ENCODE measurements at places on chromosomes 13 and 19.

GRCh38 chr19:42693760-42694350, 46.4 kb downstream of the PSG3 start:
- no peak for DNase-seq

DNA sequence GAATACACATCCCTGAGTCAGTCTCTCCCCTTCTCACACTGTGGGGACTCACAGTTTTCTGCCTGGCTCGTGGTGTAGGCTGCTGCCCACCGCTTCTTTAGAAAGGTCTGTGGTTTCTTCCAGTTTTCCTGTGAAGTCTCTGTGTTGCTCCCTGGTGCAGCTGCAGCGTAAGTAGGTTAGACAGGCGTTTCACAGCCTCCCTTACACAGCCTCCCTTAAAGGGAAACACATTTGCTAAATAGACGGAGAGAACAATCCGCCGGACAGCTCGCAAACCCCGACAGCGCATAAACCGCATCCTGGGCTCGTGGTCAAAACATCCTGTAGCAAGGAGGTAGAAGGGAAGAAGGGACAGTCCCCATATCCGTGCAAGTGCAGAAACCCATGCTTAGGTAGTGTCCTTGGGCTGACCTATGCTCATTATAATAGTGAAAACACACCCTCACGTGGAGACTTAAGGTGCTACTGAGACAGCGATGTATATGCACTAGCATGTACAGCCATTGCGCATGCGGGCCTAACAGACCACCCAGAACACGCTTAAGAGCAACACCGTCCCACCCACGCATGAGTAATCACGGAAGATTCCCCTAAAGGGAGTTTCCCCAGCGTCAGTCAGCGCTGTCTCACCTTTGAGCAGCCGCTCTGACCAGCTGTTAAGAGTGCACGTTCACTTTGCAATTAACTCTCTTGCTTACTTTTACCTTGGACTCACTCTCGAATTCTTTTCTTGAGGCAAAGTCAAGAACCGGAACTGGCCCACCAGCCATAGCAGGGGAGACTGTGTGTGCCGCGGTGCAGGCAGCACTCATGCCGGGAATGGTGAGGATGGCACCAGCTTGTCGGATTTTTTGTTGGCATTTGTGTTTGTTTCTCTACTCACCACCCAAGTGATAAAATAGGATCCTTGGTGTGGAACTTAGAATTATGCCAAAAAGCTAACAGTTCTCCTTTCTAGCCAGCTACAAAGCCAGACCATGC, 16.6 kb downstream of the SIGLEC8 start:
- peak; percentile 62 for DNase-seq

DNA sequence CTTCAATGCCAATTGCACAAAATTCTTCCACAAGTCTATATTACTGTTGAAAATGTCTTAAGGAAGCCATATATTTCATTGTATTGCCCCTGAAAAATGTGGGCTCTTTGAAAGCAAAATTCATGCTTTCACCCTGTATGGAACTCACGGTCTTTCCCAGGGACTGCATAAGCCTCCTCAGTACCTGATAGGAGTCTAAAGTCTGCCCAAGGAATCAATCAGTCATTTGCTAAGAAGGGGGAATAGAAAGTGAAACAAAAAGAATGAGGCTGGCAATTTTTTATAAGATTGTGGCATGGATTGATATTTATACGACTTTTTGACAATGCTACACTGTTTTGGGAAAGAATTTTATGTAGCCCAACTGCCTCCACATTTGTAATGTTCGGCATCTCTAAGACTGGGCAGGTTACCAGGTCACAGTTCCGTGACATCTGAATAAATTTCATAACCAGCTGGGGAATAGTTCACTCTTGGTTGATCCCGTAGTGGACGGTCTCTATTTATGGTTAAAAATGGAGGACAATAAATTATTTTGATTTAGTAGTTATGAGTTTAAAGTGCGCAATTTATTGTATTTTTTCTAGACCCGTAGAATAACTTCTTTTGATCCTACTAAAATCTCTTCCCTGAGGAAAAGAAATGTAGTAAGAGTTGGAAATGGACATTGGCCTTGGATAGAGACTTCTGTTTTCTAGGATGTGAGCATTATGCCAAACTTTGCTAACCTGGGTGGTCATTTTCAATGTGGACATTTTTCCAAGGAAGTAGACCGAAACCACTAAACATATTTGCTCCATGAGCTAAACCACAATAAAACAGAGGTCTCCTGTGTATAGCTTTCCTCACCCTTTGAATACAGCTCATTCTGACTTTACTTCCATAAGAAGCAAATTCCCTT, 1585.4 kb downstream of the EFNB2 start:
- DNase-seq = no peak

GRCh38 chr19:16283210-16284061, 41.2 kb upstream of the KLF2 start:
- DNase-seq = no peak

GRCh38 chr13:110137680-110138009, 169.3 kb downstream of the COL4A1 start:
- no peak for DNase-seq

DNA sequence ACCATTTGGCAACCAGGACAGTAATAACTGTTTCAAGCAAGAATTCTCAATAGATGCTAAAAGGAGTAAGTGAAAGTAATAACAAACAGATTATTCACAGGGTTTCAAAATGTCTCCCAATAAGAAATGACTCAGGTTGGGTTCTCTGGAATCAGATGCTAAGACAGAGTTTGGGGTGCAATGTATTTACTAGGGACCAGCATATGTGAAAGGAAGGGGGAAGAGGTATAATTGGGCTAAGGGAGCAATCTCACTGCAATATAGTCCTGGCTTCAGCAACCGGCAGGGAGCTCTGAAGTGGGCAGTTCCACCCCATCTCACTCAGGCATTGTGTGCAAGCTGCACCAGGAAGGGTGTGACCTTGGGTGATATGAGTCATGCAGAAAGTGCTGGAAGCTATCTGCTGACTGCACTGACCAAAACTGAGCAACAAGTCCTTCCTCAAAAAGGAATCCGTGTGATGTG, 23.4 kb downstream of the ZDHHC20 start:
- DNase-seq = peak; percentile 36

- no peak for DNase-seq
Measured at GRCh38 chr13:85333506-85334020, 465.7 kb downstream of the SLITRK6 start.

- DNase-seq = no peak
Measured at GRCh38 chr19:36527873-36528193, 238 bp downstream of the ZNF260 start.

DNA sequence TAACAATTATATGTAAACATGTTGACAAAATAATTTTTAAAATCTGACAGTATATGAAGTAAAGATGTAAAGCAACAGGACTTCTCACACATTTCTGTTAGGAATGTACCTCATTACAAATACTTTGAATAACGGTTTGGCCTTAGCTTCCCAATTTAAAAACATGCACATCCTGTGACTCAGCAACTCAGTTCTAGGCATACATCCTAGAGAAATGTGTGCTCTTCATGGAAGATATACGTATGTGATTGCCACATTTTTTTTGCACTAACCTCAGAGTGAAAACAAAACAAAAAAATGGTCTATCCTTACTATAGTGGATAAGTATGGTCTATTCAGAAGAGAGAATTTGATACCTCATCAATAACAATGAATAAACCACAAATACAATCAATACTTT, 314.6 kb downstream of the LIG4 start:
- no peak for DNase-seq

- DNase-seq = no peak
Measured at GRCh38 chr19:40081411-40081810, 9.3 kb downstream of the ZNF780A start.

DNA sequence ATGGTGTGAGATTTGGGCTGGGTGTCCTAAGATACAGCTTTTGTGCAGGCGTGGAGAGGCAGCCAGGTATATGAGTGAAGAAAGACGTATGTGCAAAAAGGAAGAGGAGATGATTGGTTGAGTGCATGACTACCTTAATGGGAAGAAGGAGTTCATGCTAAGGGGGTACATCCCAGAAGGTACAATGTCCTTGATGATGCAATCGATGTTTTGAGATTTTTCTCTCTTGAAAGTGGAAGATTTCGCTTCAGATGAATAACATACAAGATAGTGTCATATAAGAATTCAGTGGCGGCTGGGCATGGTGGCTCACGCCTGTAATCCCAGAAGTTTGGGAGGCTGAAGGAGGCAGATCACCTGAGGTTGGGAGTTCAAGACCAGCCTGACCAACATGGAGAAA, 357.1 kb downstream of the KLF12 start:
- no peak for DNase-seq

DNA sequence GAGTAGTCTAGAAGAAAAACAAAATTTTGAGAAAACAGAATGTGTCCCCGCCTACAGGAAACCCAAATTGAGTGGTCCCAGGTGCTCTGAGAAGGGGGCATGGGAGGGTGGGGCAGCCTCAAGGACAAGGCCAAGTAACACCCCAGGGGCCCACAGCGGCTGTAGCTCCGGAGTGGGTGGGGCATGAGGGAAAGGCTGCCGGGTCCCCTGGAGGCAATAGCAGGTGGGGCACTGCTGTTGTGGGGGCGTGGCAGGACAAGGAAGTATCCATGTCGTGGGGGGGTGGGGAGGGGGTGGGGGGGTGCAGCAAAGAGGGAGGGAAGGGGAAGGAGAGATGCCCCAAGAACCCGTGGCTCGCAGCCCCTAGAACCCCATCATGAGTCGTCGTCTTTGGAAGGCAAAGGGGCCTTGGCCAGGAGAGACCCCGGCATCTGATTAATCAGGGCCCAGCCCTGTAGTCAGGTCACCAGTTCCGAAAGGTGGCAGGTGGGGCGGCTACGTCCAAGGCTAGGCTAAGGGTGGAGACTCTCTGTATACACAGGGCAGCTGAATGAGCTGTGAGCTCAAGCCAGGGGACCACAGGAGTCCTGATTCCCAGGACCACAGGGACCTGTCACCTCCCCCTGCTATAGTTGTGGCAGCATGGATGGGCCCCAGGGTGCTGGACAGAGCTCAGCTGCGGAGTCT, 7.5 kb upstream of the ISYNA1 start:
- no peak for DNase-seq

- no peak for DNase-seq
Measured at GRCh38 chr19:15641901-15642491, 1.3 kb downstream of the CYP4F3 start.

- no peak for DNase-seq
Measured at GRCh38 chr19:4372165-4373012, 28.0 kb downstream of the SH3GL1 start.

DNA sequence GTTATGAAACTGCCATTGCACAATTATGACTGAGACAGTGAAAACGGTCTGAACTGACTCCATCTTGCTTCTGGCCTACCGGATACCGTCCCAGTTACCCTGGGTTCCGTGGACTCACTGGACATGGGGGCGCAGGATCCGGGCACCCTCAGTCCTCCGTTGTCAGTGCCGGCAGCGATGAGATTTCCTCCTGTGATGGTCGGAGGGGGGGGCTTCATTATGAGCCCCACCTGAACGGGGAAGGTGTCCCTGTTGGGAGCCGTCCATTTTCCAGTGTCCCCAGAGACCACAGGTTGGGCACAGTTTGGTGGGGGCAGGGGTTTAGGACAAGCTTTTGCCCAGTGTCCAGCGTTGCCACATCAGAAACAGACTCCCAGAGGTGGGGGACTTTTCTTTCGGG, 23.4 kb downstream of the TMEM255B start:
- DNase-seq = no peak

DNA sequence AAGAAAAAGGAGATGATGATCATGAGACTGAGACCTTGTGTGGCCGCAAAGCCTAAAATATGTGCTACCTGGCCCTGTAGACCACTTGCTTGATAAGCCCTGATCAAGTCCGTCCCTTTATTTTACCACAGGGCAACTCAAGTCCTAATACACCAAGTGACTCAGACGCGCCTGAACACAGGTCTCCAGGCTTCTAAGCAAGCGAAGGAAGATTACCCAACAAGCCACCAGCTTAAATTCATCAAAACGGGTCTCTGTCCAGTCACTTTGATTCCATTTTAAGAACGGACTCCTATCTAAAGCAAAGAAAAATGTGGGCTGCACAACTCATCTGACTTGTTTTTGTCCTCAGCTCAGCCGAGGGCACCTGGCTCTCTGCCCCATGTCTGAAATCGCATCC, 26.8 kb downstream of the SLC7A1 start:
- DNase-seq = no peak

DNA sequence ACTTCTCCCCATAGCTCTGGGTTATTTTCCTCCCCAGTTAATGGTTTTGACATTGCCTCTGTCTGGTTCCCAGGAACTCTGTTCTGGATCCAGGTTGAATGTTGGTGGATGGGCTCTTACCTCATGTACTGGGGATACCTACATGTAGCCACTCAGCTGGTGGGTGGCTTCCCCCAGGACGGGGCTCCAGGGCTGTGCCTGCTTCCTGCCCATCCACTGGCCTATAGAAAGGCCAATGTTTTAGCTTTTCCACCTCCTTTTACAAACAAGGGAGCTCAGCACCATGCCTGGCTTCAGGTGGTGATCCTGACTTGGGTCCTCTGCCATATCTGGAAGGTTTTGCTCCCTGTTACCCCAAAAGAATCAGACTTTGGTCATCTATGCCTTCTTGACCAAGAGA, 120.2 kb downstream of the AKAP11 start:
- no peak for DNase-seq

DNA sequence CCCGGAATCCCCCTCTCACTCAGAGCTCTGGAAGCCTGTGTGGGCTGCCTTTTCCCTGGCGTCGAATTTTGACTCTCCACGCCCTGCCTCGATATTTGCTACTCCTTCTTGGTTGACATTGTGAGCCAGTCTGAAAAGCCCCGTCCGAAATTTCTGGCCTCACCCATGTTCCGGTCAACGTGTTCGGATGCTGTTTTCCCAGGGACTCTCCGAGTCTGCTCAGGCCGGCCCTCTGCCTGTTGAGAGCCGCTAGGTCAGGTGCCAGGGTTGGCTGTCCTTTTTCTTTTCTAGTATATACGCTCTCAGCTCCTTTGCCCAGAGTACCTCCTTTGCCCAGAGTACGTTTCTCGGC, 6.8 kb upstream of the DGKH start:
- DNase-seq = no peak

GRCh38 chr13:42880056-42880605, 98.7 kb downstream of the FAM216B start:
- DNase-seq = no peak

- no peak for DNase-seq
Measured at GRCh38 chr19:31962561-31962996, 382.8 kb upstream of the ZNF507 start.

DNA sequence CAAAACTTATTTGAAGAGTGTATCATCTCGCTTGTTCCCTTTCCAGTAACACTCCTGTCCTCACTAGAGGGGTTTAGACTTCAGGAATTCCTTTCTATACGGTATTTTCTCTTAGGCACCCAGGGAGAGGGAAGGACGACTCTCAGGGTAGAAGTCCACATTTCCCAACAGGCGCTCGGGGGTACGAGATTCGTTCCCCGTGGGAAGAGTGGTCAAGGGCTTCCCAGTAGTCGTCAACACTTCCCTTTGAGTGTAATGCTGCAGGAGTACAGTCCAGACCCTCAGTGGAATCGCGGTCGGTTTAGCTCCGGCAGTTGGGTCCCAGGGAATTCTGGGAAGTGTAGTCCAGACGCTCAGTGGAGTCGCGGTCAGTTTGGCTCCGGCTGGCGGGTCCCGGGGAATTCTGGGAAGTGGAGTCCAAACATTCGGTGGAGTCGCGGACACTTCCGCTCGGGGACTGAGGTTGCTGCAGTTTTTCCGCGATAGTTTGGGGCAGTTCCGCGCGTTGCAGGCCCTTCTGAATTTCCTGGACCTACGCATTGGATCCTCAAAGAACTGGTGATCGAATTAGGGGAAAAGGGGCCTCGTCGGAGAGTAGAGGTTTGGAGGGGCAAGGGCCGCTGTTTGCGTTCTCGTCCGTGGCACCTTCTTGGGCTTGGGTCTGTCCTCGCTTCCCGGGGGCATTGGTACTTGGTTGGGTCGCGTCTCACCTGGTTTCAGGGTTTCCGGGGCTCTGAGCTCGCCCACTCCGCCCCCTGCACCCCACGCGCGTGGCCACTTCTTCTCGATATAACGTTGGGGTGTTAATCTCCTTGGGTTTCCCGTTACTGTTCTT, at the start of gene ZNF224:
TSS of gene ZNF224 (plus strand) at position 431 of the 835 bp plus-strand sequence. CDS start 3,513 bp downstream, outside the sequence.
- peak; percentile 49 for DNase-seq

All from stimulated activated CD8-positive, alpha-beta memory T cell treated with anti-CD3 and anti-CD28 coated beads, Interleukin-4, amount 100 ng/mL, for 1 hour (primary cell).